ENCODE measurements at places on chromosomes 3 and 15.

DNA sequence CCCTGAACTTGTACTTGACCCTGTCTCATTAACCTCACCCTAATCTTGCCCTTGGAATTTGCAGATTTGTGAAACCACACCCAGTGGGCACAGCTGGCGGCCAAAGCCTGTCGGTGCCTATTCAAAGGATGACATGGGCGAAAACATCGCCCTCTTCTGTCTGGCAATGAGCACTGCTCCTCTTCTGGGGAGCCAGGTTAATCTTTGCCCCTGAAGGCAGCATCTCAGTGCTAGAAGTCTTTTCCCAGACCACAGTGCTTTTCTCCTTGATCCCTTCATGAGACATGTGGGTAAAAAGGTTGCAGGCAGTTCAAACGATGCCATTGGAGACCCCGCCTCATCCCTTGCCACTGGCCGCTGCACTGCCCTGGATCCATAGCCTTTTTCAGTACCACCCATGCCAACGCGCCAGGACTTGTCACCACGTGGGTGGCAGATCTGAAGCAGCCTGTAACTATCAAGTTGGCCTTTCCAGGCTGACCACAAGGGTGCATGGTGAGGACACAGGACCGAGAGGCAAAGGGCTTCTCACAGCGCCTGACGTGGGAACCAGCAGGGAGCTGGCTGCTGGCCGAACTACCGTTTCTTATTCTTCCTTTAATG is 6.5 kb upstream of the DNASE1L3 start:
- DNase-seq, result peak; percentile 90

GRCh38 chr3:120160050-120160449 is 65.8 kb upstream of the GSK3B start:
- no peak for DNase-seq

DNA sequence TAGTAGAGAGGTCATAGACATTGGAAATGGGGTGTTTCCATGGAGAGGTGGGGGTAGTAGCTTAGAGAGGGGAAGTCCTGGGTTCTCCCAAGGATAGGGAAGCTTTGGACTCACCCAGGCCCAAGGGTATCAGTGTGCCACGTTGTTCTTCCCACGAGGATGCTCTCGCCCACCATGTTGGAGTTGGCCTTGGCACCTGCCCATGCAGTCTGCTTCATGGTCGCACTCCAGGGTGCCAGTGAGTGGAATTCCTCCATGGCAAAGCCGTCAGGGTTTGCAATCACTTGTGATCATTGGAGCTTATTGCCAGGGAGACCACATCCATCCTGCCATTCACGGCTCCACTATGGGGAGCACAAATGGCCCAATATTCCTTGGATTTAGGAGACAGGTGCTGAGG is 60.6 kb downstream of the GRIP2 start:
- no peak for DNase-seq

- DNase-seq, result no peak
Measured at GRCh38 chr15:35252351-35252865, 167.3 kb upstream of the NANOGP8 start.

DNA sequence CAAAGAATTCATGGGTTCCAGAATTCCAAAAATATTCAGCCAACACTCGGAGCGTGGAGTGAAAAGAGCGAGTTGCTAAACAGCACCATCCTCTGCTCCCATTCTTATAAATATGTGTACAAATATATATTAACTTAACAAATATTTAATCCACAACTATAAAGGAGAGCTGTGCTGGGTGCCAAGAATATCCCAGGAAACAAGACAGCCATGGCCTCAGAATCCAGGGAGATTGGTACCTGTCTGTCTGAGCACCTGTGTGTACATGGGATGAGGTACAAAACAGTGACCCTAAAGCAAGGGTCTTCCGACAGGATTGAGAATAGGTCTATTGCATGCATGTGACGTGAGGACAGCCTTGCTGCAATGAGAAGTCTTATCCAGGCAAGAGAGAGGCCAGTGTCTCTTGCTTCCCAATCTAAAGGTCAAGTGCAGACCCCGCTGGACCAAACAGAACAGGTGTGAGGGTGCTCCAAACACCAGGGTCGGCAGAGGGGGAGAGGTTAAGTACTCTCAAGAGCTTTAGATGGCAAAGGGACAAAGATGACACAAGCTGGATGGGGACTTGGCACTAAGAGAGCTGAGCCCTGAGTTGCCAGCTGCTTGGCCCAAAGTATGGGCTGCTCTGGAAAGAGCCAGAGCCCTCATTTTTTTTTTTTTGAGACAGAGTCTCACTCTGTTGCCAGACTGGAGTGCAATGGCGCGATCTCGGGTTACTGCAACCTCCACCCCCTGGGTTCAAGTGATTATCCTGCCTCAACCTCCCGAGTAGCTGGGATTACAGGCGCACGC is 36.2 kb downstream of the HOMER2 start:
- no peak for DNase-seq

DNA sequence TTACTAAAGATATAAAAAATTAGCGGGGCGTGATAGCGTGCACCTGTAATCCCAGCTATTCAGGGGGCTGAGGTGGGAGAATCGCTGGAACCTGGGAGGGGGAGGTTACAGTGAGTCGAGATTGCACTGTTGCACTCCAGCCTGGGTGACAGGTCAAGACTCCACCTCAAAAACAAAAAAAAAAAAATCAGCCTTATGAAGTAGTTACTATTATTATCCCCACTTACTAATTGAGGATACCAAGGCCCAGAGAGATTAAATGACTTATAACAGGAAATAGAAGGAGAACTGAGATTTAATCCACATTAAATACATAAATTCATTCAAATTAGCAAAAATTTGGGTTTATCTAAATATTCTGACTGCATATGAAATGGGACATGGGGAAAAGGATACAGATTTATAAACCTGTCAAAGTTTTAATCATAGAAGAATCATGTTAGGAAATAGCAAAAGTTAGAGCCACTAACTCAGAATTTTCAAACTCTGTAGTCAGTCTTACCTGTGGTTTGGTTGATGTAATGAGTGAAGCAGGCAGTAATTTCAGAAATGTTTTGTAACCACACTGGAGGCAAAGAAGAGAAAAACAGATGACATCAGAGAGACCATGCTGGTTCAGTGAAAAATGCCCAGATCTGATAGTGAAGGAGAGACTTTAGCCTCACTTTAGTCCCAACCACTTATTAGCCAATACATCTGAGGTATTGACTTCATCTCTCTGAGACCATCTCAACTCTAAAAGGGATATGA is 25.0 kb upstream of the ACAP2 start:
- DNase-seq, result no peak

- no peak for DNase-seq
Measured at GRCh38 chr3:149401926-149402310, 24.5 kb upstream of the TM4SF1 start.

DNA sequence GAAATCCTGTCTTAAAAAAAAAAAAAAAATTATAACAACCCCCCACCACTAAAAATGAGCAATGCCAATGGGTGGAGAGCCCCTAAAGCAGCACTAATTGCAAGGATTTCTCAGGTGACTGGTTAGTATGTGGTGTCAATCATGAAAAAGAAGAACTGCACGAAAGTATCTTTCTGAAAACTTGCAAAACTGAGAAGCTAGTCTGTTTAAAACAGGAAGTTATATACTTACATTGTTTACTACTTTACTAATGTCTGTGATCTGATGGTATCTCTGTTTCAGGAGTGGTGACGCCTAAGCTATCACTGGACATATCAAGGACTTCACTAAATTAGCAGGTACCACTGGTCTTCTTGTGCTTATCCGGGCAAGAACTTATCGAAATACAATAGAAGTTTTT is at the start of gene CCR3:
CCR3 (plus strand) TSS at position 341 of the 400 bp plus-strand sequence. CDS start 22,699 bp downstream, outside the sequence.
- no peak for DNase-seq

GRCh38 chr15:42118650-42119445 is 24.5 kb upstream of the PLA2G4D start:
- DNase-seq, result no peak

Measured in adrenal gland (tissue), 19 donors.